Upper lobe of right lung (tissue), 1 donor: ENCODE measurements at places on chromosomes 4 and X.
A peak's percentile ranks its signal among the peaks of the same experiment; 100 is the strongest.

DNA sequence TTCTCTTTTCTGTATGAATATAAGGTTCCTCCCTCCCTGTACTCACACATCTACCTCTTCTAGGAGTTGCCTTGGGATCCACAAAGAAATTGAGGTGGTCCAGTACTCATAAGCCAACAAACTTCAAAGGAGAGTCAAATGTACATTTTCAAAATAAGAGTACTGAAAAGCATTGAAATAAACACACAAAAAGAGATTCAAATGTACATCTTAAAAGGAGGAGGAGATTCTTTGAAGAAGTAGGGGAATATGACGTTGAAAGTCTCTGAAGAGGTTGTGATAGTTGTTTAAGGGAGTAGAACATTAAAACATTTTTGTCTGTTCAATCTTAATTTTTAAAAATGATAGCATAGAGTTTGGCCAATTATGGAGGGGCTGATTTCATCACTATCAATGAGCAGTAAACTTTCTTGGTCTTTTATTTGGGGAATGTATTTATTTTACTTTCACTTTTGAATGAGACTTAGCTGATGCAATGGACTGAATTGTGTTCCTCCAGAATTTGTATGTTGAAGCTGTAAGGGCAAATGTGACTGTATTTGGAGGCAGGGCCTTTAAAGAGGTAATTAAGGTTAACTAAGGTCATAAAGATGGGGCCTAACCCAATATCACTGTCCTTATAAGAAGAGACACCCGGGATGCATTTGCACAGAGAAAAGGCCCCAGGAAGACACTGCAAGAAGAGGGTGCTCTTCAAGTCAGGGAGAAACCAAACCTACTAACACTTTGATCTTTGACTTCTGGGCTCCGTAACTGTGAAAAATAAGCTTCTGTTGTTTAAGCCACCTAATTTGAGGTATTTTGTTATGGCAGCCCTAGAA lies 226.3 kb upstream of the PGRMC2 start:
- DNase-seq = no peak

GRCh38 chr4:23237771-23238170 lies 545.0 kb downstream of the GBA3 start:
- no peak for DNase-seq

DNA sequence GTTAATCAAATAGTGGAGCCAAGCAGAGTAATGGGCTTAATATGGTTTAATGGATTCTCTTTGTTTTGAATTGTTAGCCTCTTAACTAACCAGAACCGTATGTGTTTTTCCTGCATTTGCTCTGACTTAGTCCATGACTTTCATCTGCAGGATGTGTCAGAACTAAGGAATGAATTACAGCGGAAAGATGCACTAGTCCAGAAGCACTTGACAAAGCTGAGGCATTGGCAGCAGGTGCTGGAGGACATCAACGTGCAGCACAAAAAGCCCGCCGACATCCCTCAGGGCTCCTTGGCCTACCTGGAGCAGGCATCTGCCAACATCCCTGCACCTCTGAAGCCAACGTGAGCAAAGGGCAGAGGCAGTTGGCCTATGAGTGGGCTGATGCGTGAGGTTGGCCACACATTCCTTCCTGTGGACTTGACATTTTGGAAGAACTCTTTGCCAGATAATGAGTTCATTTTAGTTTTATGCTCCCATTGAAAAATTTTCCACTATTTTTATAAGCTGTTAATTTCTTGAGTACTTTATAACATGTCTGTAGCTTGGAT lies 9.1 kb downstream of the MED28 start:
- DNase-seq = no peak

DNA sequence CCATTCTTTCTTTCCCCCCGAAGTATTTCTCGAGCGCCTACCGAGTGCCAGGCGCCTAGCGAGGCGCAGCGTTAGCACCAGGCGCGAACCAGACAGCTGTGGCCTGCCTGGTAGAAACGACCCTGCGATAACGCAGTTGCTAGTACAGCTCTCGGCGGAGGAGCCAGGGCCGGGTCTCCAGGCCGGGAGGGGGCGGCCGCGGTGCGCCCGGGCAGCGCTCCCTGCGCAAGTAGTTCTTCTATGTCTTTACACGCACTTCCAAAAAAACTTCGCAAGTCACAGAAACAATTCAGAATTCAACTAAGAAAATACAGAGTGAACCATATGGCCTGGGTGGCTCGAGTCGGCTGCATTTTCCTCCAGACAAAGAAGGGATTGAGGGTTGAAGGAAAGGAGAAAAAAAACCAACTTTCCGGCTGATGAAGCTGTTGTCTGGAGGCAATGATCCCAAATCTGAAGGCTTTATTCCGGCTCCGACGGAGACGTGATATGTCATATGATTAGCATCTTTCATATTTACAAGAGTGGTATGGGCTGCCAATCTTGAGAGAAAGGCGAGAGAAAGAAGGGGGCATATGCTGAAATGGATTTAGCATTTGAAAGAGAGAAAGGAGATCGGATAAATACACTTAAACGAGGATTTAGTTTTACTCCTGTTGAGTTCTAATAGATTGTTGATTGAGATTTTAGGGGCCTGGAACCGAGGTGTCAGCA lies 7.2 kb upstream of the NEUROG2 start:
- DNase-seq = no peak

- no peak for DNase-seq
Measured at GRCh38 chr4:183984566-183984965, 79.5 kb downstream of the STOX2 start.

GRCh38 chr4:7224001-7224400 lies 31.7 kb downstream of the SORCS2 start:
- DNase-seq = no peak

- DNase-seq = no peak
Measured at GRCh38 chr4:142312391-142312790, 533.7 kb downstream of the INPP4B start.

- no peak for DNase-seq
Measured at GRCh38 chr4:165248102-165248501, 40.7 kb downstream of the KLHL2 start.

- DNase-seq = no peak
Measured at GRCh38 chr4:177791188-177791587, 349.0 kb upstream of the AGA start.

DNA sequence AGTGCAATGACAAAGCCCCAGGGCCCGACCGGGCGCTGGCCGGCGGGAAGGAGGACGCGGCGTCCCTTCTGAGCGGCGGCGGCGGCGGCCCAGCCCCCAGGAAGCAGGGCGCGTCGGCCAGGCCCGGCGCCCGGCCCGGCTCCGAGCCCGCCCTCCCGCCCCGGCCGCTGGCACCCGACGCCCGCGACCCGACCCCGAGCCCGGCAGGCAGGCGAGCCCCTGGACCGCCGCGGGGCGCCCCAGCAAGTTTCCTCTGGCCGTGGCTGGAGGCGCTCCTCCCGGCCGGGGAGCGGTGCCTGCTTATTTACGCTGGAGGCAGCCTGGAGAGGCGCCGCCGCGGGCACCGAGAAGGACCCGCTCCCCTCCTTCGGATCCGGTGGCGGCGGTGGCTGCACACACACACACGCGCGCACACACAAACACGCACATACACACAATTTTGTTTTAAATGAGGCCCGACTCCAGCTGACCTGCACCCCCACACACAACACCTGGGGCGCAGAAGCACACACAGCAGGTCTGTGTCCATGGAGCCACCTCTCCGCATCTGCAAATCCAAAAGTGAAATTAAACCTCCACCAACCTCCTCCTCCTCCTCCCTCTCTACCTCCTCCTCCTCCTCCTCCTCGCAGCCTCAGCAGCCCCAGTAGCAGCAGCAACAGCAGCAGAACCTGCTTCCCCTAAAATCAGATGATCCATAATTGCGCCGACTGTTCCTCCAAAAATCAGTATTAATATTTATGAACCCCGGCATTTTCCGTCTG lies 669 bp downstream of the IRF2 start:
- DNase-seq = peak; percentile 79

DNA sequence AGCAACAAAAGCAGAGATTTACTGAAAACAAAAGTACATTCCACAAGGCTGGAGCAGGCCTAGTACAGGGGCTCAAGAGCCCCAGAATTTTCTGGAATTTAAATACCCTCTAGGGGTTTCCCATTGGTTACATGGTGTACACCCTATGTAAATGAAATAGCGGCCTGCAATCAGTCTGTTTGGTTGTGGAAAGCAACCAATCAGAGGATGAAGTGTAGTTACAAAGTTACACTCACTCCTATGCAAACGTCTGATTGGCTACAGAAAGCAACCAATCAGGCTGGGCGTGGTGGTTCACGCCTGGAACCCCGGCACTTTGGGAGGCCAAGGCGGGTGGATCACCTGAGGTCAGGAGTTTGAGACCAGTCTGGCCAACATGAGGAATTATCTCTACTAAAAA lies 13.8 kb upstream of the TXLNG start:
- no peak for DNase-seq

GRCh38 chr4:57061395-57061794 lies 48.8 kb downstream of the IGFBP7 start:
- no peak for DNase-seq

- no peak for DNase-seq
Measured at GRCh38 chrX:68409194-68409593, 24.1 kb downstream of the OPHN1 start.

DNA sequence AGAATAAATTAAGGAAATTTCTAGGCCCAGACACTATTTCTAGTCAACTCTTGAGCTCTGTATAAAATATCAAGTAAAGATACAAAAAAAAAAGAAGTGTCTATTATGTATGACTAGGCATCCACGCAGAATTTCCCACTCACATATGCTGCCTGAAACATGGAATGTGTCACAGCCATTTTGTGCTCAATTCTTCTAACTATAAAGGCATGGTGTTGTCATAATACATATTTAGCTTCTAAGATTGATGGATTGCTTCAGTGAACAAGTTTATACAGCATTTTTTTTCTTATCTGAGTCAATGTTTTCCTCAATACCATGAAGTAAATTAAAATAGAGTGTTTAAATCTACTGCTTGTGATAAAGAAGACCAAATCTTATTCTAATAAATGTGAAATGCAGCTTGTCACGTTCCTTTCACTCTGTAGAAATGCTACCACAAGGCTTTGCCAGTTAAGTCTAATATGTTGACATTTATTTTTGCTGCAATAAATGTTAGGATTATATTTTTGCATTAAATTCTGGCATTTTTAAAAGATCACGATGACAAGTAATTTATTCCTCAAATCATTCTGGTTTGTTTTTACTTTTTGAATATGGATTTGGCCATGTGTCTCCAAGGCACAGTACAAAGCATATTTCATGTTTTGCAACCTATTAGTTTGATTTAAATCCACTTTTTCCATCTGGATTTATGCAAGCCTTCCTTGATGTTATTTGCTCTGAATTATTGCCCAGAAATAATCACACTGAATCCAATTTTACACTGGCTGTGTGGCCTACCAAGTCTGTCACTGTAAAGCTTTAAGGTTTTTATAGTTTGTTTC lies 1829.0 kb upstream of the PCDH7 start:
- no peak for DNase-seq

- no peak for DNase-seq
Measured at GRCh38 chr4:170114636-170115035, 24.9 kb upstream of the AADAT start.

DNA sequence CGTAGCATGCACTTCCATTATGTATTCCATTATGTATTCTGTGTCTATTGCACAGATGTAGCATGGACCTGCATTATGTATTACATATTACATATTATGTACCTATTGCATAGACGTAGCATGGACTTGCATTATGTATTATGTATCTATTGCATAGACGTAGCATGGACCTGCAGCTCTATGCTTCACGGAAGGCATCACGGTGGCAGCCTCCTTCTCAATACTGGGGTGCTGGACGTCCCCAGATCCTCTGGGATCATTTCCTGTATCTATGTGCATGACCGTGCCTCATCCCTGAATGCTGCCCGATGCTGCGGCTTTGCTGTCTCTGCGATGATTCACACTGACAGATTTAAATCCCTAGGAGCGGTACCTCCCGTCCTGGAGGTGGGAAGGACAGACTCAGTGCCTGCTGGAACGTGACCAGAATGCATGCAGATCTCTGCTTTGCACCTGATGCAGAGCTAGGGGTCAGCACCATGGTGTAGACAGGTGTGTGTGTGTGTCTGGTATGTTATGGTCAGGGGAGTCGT lies 317.5 kb downstream of the DHRSX start:
- DNase-seq = peak; percentile 27

GRCh38 chr4:2257361-2258081 lies 4.4 kb downstream of the MXD4 start:
- DNase-seq = peak; percentile 59

DNA sequence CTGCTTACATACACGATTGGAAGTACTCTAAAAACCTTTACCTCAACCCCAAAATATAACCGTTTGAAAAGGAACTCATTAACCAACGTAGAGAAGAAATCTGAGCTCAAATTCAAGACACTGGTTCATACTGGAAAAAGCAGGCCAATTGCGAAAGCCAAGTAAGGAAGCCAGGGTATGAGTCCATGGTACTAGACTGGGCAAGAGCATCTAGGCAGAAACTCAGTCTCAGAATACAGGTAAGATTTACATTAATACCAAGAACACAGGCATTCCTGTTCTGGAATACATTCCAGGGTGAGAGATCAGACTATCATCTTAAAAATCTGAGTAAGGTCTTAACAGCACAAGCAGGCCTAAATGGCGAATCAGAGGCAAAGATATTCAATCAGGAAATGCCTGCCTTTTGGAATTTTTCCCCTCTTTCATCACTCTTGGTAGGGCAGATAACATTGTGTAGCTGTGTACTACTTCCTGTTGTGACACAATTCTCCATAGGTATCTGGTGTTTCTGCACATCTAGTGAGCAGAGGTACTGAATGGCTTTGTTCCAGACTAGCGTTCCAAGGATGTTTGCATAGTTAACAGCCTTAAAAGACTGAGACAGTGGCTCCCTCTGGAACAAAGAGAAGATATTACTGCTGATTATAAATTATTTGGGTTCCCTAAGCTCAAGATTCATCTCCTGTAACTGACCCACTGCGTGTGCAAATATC lies 311.3 kb downstream of the PCDH19 start:
- DNase-seq = no peak

GRCh38 chrX:6981718-6982406 lies 165.7 kb upstream of the STS start:
- no peak for DNase-seq

DNA sequence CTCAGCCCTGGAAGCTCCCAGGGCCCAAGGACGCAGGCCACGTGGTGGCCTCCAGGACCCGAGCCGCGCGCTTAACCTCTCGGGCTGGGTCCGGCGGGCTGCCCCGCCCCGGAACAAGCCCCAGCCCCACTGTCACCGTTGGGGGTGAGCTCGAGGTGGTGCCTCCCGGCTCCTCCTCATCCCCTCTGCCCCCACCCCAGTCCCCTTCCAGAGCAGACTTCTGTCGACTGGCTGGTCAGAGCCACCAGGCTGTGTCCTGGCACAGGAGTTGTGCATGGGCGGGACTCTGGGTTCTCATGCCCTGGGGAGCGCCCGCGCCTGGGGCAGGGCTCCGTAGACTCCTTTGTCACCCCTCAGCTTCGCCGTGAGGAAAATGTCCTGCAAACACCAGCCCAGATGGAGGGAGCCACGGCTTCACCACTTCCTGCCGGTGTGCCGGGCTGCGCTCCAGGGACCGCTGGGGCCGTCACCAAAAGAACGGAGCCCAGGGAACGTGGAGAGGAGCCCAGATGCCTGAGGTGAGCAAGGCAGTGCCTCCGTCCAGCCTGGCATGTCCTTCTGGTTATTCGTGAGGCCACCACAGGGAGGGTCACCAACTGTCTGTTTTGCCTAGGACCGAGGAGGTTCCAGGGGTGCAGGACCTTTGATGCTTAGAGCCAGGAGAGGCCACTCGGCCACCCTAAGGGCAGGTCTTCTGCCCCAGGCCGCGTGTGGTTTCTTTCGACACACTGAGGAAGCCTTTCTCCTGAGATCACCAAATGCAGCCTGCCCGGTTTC lies 7.1 kb upstream of the RGS12 start:
- peak; percentile 75 for DNase-seq
